COLO829 (cell line): ENCODE measurements at places on chromosomes 5 and 9.

- DNase-seq, result no peak
These were observed 15.2 kb upstream of the NR5A1 start for GRCh38 chr9:124522121-124523098.

GRCh38 chr9:83554278-83554677 is 16.1 kb upstream of the FRMD3 start:
- no peak for DNase-seq

GRCh38 chr5:149062371-149063016 is 368 bp downstream of the SH3TC2 start:
- peak; percentile 80 for DNase-seq

DNA sequence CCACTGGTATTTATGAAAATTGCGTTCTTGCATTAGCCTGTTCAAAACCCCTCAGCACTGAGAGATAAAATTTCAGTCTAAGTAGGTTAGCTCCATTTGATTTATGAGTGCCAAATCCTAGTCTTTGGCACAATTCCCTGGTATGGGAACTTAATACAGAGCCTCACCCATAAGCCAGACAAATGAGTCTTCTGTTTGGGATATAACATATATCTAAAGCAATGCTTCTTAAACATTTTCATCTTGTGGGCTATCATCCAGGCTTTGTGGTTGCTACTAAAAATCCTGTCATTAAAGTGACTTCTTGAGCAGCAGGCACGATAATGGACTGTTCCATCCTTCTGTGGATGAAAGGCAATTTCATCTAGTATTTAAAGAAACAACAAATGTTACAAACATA is 419.5 kb upstream of the ACTBL2 start:
- DNase-seq, result peak; percentile 10

GRCh38 chr5:174022384-174023095 is 23.0 kb upstream of the NSG2 start:
- DNase-seq, result no peak
